ENCODE measurements at places on chromosomes 11 and 22.
A peak's percentile ranks its signal among the peaks of the same experiment; 100 is the strongest.

- peak; percentile 59 for DNase-seq
Measured at GRCh38 chr11:57249384-57250319, 12.6 kb upstream of the APLNR start.

DNA sequence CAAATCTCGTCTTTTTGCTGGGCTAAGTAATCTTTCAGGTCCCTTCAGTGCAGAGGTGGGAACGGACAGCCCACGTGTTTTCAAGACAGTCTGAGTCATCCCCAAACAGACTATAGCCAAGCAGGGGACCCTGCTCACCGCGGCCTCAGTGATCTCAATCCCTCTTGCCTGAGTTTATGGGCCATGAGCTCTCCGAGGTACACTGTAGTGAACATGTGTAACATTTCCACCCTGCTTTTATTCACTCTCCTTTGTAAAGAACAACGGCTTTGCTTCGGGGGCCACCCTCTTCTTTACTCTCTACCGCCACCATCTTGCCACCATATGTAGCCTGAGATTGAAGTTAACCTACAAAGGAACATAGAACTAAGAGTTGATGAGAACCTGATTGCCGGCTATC, 11.5 kb upstream of the KCTD14 start:
- DNase-seq: no peak

DNA sequence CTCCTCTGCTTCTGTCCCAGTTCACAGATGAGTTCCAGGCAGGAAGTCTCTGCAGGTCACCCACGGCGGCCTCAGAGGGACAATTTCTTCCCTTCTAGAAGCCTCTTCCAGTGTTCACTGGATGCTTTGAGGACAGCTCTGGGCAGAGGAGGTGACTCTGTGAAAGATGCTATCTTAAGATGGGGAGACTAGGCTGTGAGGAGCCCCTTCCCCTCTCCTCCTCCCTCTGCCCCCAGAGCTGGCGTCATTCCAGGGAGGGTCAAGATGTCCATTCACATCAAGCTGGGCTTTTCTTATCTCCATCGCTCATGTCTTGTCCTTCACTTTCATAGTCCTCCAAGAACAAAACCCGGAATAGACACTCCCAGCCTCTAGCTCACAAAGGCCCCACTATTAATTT, 3.3 kb downstream of the APLNR start:
- no peak for DNase-seq

DNA sequence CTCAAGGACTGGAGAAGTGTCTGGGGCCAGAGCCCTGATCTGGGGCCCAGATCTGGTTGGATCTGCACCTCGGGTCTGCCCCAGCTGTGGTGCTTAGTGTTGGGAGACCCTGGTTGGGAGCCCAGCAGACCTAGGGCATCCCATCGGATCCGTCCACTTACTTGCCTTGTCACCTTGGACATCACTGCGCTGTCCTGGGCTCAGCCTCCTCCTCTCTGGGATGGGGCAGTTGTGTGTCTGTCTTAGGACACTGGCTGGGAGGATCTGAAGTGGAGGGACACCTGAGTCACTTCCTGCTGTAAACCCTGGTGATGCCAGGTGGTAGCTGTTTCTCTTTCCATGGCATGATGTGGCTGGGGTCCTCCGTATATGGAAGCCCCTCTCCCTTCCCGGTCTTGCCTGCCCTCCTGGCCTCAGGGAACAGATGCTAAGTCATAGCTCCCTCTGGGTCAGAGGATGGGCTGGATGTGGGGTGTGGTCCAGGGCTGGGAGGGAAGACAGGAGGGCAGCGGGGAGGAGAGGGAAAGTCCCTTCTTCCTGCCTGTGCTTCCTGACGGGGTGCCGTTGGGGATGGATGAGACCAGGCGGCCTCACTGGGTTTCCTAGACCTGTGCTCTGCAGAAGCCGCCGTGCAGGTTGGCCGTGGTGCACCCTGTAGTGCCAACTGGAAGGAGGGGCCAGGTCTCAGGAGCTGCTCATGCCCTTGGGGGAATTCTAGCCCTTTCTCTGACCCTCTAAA, 12.1 kb upstream of the OMP start:
- DNase-seq: no peak

GRCh38 chr11:64569300-64569970, 21.6 kb upstream of the SLC22A12 start:
- no peak for DNase-seq

- peak; percentile 44 for DNase-seq
Measured at GRCh38 chr11:13970986-13971385, 8.5 kb downstream of the SPON1 start.

DNA sequence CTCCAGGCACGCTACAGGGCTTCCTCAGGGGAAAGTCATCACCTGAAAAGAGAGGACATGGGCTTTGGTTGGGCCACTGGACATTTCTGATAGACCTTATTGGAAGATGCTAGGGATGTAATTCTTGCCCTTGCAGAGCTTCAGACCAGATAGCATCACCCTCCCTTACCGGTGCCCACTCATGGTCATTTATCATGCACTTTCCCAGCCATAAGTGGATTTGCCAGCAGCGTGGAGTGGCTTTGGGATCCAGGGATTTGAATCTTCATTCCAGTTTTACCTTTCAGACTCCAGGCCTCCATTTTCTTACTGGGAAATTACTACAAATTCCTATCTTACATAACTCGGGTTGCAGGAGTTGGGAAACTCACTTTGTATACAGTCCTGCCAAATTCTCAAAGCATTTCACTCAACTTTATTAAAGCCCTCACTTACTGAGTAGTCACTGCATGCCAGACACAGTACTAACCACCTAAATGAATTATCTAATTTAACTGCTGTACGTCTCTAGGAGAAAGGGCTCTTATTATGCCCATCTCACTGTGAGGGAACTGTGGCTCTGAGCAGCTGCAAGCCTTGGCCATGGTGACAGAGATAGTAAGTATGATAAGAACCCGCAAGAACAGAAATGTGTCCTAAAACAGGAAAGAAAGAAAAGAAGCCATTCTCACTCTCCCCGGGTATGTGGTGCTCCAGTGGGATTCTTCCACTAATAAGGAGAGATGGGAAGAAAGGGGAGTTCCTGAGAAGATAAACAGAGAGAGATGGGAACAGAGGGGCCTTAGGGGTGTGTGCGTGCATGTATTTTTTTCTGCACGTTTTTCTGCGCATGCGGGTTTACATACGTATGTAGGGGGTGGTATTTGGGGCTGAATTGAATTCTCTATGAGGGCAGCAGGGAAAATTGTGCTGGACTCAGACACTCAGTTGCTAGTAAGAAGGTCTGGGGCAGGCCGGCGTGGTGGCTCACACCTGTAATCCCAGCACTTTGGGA, 9.7 kb downstream of the CHRM1 start:
- DNase-seq: no peak

GRCh38 chr22:38238519-38239071, 34.2 kb downstream of the TMEM184B start:
- DNase-seq: no peak

GRCh38 chr11:13333456-13333957, 55.9 kb downstream of the BMAL1 start:
- DNase-seq: no peak

DNA sequence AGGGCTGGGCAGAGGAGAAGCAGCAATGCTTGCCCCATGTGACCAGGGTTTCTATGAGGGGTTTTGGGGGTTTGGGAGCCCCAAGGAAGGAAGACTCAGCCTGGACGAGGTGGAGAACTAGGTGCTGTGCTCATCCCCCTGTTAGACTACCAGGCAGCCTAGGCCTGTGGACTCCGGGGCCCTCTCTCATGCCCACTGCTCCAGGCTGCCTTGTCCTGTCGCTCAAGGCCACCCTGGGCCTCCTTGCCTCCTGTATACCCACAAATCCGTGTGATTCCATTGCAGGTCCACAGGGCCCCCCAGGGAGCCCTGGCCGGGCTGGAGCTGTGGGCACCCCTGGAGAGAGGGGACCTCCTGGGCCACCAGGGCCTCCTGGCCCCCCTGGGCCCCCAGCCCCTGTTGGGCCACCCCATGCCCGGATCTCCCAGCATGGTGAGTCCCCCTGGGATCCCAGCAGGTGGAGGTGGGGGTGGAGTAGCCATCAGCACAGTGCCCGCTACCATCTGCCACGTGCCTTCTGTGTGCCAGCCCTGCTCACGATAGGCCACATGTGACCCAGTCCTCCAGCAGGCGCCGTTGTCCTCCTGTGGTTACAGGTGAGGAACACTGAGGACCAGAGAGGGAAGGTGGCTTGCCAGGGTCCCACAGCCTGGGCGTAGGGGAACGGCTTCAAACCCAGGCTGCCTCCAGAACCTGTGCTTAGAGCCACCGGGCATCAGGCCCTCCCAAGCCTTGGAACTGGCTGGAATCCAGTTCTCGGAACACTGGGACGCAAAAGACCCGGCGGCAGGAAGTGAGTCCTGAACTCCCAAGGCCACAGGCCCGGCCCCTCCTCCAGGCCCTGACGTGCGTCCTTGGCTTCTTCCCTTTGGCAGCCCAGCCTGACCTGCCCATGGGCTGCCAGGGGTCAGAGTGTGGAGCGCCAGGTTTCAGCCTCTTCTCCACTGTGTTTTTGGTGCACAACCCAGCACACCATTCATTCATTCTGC, 26.6 kb downstream of the EMID1 start:
- DNase-seq: no peak

- peak; percentile 9 for DNase-seq
Measured at GRCh38 chr11:68670208-68670992, 13.9 kb upstream of the GAL start.

- peak; percentile 36 for DNase-seq
Measured at GRCh38 chr22:39808081-39808480, 85.5 kb downstream of the ENTHD1 start.

- no peak for DNase-seq
Measured at GRCh38 chr22:22891139-22891621, 3.6 kb downstream of the IGLL5 start.

- DNase-seq: peak; percentile 25
Measured at GRCh38 chr11:57639321-57640067, 10.2 kb downstream of the YPEL4 start.

DNA sequence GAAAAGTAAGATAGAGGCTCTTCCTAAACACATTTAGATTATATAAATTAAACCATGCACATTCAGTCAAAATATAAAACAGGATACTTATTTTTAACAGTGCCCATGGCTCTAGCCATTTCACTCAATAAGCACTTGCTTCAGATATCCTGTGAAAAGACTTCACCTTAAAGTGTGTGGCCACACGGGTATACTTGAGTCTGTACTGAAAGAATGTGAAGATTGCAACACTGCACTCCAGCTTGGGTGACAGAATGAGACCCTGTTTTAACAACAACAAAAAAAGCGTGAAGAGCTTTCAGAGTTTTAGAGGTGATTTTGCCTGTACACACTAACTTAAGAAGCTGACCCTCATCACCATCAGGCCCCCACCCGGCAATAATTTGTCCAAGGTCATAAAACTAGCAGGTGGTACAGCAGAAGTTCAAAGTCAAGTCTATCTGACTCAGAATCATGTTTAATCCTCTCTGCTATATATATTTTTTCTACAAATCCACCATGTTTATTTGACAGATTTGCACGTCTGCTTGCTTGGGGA, 203.5 kb upstream of the GUCY1A2 start:
- no peak for DNase-seq

DNA sequence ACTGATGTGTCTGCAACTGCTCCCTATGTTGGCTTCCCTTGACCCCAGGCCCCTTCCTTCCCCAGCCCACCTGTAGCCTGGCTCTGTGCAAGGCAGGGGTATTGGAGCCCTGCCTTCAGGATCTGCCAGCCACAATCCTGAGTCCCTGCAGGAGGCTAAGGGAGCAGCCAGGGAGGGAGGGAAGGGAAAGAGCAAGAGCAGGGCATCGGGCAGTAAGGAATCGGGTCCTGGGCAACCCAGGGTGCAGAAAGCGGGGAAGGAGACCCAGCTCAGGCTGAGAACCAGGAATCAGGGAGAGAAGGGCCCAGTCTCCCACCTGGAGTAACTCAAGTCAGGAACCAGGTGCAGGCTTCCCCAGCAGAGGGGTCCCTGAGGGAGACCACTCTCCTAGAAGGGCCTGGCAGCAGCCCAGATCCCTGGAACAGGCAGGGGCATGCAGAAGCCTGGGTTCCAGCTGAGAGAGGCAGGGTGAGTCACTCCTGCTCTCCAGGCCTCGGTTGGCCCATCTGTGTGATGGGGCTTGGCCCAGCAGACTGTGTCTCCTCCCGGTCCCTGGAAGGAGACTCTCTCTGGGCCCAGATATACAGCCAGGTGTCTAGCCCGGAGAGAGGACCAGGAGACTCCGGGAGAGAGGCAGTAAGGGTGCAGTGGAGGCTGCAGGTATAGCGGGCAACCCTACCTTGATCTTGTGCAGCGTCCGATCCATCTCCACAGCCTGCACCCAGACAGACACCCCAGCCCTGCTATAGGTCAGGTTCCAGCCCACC, 13.4 kb downstream of the STARD10 start:
- no peak for DNase-seq

- DNase-seq: no peak
Measured at GRCh38 chr22:44531487-44531886, 33.5 kb upstream of the RTL6 start.

- peak; percentile 91 for DNase-seq
Measured at GRCh38 chr11:17384002-17384511, 4.4 kb downstream of the KCNJ11 start.

GRCh38 chr22:31313366-31314147, 21.3 kb upstream of the PIK3IP1 start:
- peak; percentile 63 for DNase-seq

DNA sequence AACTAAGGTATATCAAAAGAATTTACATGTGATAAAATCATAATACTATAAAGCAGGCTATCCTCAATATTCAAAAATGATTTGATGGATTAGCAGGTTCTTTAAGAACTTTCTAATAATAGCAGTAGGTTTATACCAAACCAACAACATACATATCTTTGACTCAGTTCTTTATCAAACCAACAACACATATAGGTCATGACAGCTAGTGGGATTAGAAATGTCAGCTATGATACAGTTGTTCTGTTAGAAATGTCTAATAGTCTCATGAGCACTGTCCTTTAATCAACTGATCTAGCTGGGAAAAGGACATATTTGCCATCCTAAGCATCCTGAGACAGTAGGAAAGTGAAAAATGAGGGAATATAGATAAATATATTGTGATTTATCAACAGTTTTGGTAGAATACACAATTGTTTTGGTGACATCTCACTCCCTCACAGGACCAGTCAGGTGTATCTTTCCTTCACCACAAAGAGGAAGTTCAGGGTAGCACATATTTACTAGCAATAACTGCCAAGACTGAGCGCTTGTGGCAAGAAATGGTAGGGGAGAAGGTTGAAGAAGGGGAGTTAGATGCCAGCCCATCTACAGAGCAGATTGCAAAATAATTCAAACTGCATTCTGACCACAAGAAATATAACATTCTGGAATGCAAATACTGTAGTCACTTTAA, 90.8 kb upstream of the APOA1 start:
- DNase-seq: peak; percentile 90

DNA sequence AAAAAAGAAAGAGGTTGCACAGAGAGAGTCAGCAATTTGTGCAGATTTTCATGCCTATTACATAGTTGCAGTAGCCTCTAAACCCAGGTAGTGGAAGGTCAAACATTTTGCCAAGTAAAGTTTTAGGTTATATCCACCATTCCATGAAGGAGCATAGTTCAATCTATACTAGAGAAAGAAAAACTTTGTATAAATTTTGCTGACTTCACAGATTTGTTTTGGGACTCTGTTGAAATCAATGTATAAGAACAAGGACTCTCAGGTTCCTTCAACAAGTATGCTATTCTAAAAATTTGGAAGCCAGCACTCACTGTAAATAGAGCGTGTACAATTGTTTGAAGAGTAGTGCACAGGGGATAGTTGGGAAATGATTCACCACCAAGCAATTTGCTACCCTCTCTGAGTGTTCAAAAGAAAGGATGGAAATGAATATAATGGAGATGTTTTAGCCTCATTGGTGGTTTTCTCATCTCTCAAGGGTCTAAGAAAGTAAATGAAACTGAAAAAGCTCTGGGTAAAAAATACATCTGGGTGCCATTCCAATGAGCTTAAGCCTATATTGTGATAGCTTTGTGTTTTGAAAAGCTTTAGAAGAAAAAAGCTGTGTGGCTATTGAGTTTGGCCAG, 508.4 kb upstream of the LUZP2 start:
- DNase-seq: no peak
